ENCODE measurements at places on chromosomes 13 and 19.

- DNase-seq: no peak
Observed at GRCh38 chr19:38196948-38197656, 26.9 kb downstream of the DPF1 start.

- no peak for DNase-seq
Observed at GRCh38 chr13:38538422-38538821, 148.5 kb upstream of the FREM2 start.

DNA sequence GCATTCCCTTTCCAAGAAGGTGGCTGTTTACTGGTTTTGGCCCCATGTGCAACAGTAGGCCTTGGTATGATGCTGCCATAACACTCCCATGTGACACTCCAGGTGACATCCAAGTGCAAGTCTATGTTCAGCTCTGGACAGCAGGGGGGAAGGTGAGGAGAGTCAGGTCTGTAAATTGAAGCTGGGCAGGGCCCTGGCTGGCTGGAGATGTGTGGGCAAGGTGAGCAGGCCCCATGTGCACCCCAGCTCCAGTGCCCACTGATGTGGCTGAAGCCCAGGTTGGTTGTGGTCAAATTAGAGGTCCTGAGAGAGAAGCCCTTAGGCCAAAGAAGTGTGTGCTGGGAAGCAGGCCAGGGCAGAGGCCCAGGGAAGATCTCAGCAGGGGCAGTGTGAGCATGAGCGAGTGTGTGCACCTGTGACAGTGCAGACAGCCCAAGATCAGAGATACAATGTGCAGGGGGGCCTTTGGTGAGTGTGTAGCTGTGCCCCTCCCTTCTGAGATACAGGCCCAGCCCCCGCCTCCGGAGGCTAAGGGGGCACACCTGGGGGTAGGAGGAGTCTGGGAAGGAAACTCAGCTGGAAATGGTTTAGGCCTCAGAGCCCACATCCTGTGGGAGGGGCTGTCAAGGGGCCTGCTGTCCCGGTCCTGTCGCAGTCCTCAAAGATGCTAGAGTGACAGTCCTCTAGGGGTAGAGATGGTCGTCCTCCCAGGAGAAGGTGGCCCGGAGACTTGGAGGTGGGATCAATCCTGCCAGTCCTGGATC lies 18.6 kb downstream of the DEDD2 start:
- DNase-seq: peak; percentile 88

GRCh38 chr19:47315125-47315821 lies 5.6 kb downstream of the C5AR1 start:
- DNase-seq: peak; percentile 24

GRCh38 chr13:52127378-52127777 lies 1.5 kb downstream of the NEK5 start:
- DNase-seq: no peak

DNA sequence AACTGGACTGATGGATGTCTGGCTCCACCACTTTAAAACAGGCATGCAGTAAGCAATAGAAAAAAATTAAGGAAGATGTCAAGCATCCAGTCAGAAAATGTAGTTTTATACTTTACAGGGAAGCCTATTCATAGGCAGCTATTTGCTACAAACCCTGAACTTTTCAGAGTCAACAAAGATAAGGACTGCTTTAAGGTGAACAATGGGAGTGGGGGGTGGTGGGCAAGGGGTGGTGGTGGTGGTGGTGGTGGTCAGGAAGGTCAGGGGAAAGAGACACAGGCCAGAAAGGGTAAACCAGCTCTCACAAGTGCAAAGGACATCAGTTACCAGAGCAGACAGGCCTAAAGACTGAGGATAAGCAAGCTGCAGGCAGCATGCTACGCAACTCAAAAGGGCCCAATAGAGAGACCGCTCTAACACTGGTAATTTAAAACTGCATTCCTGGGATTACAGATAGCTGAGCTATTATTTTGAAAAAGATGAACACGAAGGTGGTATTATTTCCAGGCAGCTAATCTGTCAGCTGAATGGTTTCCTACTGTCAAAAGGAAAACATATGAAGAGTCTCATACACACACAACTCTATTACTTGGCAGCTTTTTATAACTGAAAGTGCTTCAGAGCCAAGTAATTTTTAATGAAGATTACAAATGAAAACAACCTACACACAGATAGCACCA lies 14.8 kb downstream of the BRD4 start:
- DNase-seq: no peak

DNA sequence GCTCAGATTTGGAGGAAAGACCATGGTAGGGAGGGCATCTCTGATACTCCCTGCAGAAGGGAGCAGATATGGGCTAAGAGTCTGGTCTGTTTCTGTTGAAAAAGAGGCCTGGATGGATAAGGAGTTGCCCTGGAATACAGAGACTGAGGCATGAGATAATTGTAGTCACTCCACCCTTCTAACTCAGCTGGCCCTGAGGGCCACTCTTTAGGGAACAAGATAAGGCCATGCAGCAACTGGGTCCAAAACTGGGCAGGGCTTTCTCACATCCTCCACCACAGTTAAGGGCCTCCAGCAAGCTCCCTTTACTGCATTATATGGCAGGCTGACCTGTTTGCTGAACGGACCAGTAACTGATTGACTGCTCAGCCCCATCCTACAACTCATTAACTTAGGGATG lies 1.3 kb downstream of the ZNF749 start:
- no peak for DNase-seq

- no peak for DNase-seq
Observed at GRCh38 chr19:35983177-35983576, 11.8 kb upstream of the SDHAF1 start.

GRCh38 chr13:21837841-21838551 lies 167.1 kb downstream of the FGF9 start:
- no peak for DNase-seq

- DNase-seq: no peak
Observed at GRCh38 chr13:96002322-96003131, 50.7 kb downstream of the UGGT2 start.

DNA sequence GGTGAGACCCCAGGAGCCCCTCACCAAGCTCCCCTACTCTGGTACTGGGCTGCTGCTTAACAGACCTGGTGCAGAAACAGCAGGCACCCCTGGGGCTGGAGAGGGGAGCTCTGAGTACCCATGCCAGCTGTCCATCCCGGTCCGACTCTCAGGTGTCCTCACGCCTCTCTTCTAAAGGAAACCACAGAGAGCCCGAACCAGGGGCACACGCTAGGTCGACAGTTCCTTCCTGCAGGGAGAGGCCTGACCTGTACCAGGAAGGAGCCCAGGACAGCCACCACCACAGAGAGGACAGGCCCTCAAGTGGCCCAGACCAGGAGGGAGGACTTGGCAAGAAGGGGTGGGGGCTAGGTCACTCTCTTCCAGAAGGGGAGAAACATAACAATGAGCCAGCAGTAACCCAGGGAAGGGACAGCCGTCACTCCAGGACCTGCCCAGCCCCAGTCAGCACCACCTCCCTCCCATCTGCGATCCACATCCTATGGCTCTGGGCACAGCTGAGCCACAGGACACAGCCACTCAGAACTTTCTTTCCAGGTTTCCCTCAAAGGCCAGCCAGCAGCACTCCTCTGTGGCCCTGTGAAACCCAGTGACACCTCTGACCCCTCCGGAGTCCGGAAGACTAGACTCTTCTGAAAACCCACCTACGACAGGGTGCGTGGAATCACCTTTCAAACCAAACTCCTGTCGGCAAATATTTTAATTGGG lies 13.0 kb upstream of the SLC35E1 start:
- no peak for DNase-seq

GRCh38 chr19:20558011-20558410 lies 7.6 kb downstream of the ZNF737 start:
- no peak for DNase-seq

- no peak for DNase-seq
Observed at GRCh38 chr13:76971215-76971614, 20.7 kb upstream of the CLN5 start.

GRCh38 chr19:27962264-27962663 lies 1250.7 kb downstream of the UQCRFS1 start:
- DNase-seq: no peak

DNA sequence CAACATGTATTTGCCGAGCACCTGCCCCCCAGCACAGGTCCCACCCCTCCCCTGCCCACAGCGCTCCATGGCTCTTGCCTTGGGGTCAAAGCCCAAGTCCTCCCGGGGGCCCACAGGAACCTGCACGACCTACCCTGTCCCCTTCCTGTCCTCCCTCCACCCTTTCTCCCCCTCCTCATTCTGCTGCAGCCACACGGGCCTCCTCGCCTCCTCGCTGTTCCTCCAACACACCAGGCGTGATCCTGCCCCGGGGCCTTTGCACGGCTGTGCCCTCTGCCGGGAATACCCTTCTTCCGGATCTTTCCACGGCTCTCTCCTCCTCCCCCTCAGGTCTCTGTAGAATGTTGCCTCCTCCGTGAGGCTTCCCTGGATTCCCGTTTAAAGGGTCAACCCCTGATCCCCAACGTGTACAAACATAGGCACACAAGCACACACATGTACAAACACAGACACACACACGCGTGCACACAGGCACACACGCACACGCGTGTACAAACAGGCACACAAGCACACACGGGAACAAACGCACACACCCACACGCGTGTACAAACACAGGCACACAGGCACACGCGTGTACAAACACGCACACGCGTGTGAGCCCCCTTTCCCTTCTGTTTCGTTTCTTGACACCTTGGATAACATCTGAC lies 2.8 kb downstream of the MADCAM1 start:
- no peak for DNase-seq

- no peak for DNase-seq
Observed at GRCh38 chr19:31583148-31583547, 233.9 kb upstream of the TSHZ3 start.

DNA sequence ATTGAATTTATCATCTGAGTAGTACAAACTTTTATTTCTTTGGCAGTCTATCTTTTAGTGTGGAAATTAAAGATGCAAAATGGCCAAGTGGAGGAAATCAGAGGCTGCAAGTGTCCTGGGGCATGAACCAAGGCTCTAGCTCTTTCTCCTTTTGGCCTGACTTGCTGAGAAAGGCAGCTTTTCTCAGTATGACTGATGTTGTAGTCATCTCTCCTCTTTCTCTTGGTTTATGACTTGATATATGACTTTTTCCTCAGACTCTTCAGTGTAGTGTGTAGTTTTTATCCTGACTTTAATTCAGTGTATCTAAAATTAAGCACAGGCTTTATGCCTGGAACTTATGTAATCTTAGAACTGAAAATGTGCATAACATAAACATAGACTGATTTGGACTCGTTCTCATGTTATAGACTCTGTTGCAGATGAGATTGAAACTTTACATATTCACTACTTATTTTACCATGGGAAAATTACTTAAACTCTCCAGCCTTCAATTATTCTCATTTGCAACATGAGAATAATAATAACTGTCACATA lies 65.7 kb downstream of the SLITRK5 start:
- no peak for DNase-seq

GRCh38 chr19:37905946-37906868 lies at the start of gene WDR87:
TSS of gene WDR87 (minus strand) at chr19:37906594. CDS start at chr19:37898239, 8,355 bp downstream.
- peak; percentile 68 for DNase-seq

- peak; percentile 88 for DNase-seq
Observed at GRCh38 chr19:50358483-50359327, 6.7 kb downstream of the NAPSA start.

DNA sequence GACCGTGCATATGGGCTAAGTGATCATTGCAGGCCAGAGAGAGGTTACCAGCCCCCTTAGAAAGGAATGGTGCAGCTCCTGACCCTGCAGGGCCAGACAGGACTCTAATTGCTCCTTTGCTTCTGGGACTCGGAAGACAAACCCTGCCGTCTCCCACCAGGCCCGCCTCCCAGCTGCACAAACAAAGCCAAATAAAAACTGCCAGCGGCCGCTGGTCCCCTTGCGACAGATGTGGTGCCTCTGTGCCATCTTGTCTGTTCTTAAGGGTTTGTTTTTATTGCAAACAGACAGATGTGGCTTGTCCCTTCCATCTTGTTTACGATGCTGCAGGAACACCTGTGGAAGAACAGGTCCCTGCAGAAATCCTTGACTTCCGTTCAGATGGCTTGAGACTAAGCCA lies 434.4 kb upstream of the TSHZ3 start:
- DNase-seq: no peak

DNA sequence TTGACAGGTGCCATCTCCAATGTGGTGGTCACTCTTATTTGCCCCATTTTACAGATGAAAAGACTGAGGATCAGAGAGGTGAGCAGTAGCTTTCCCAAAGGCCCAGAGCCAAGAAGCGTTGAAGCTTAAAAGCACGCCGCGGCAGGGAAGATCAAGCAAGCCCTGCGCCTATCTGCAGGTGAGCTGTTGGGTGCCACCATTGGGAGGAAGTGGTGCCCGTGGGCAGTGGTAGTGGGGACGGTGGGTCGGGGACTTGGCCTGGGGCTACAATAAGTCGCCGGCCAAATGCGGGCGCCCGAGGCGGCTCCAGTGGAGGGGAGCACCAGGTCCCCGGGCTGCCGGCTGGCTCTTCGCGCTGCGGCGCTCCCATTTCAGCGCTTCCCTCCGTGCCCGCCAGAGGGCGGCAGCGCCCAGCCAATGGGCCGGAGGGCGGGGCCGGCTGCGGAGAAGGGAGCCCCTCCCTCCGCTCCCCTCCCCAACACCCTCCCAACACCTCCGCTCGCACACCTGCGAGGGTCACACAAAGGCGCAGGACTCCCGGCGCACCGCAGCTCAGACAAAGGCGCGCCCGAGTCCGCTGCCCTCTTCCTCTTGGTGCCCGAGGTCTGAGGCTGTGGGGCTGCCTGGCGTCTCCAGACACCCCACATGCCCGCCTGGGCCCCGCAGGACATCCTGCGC lies 744 bp upstream of the POU2F2 start:
- peak; percentile 89 for DNase-seq

DNA sequence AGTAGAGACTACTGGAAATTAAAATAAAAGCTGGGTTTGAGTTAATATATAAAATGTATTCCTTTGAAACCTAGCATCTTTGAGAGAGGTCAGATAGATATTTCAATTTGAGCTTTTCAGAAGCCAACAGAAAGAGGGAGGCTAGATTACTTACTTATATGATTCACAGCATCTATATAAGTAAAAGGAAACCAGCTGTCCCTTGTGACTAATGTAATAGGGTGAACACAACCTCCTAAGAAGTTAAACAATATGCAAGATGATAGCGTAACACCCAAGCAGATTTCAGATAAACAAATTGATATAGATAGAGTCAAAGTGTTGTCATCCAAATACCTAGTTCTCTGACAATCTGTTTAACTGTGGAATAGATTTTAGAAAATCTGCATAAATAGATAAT lies 393.5 kb upstream of the GPC6 start:
- DNase-seq: no peak

- no peak for DNase-seq
Observed at GRCh38 chr13:89890806-89891205, 1456.7 kb upstream of the MIR17HG start.

- no peak for DNase-seq
Observed at GRCh38 chr19:36031308-36031707, 1.4 kb downstream of the CLIP3 start.

DNA sequence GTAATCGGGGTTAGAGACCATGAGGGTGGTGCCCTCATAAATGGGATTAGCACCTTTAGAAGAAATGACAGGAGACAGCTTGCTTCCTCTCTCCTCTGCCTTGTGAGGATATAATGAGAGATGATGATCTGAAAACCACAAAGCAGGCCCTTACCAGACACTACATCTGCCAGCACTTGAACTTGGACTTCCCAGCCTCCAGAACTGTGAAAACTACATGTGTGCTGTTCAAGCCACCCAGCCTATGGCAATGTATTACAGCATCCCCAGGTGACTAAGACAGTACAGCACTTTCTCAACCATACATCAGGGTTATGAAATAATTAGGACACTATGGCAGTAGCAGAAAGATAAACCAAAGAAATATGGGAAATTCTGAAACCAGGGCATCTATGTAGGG lies 7.4 kb downstream of the ZNF564 start:
- DNase-seq: no peak

GRCh38 chr19:12872941-12873890 lies 8.0 kb downstream of the DNASE2 start:
- peak; percentile 86 for DNase-seq

GRCh38 chr19:13691569-13692435 lies 72.5 kb upstream of the MRI1 start:
- no peak for DNase-seq
